ENCODE measurements at places on chromosomes 5 and 9.

- H3K36me3 ChIP-seq: no peaks in the 10 kb centered on the region
- no peaks in the 10 kb centered on the region for H3K27me3 ChIP-seq
- H3K4me3 ChIP-seq: no peak overlapping the region
- DNase-seq: no peak
- H3K4me1 ChIP-seq: no peaks in the 10 kb centered on the region
Observed at GRCh38 chr5:58105836-58106235, 354.1 kb downstream of the PLK2 start.

DNA sequence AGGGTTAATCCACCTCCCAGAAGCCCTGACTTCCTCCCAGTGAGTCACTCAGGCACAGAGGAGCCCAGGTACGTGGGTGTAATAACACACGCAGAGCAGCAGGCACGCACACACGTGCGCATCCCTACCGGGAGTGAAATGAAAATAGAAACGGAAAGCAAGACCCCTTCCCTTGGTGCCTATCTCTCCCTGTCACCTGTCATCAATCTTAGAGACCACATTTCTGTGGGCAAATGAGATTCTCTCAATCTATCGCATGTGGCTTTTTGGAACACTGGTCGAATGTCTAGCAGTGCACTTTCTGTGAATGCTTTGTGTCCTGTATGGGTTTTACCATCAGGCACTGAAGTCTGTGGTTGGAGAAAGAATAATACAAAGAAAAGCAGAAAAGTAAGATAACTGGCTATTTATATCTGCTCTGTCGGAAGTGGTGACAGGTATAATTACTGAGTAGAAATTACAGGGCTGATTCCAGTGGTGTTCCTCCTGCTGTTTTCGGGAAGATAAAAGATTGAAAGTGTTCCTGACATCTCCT, 137.7 kb upstream of the GRIA1 start:
- no peak overlapping the region for H3K4me3 ChIP-seq
- H3K27me3 ChIP-seq: peaks cover 4% of the 10 kb centered on the region
- no peak for DNase-seq
- H3K27ac ChIP-seq: no peak overlapping the region

- H3K4me1 ChIP-seq: no peaks in the 10 kb centered on the region
- no peak overlapping the region for H3K4me3 ChIP-seq
- no peaks in the 10 kb centered on the region for H3K27me3 ChIP-seq
- no peaks in the 10 kb centered on the region for H3K36me3 ChIP-seq
- H3K27ac ChIP-seq: no peak overlapping the region
Observed at GRCh38 chr9:136606687-136607333, 55.9 kb upstream of the EGFL7 start.

- no peaks in the 10 kb centered on the region for H3K27me3 ChIP-seq
- H3K4me3 ChIP-seq: no peak overlapping the region
- H3K27ac ChIP-seq: no peak overlapping the region
Observed at GRCh38 chr5:41751867-41752266, 118.4 kb downstream of the OXCT1 start.

- no peak overlapping the region for H3K4me3 ChIP-seq
- no peaks in the 10 kb centered on the region for H3K4me1 ChIP-seq
- H3K36me3 ChIP-seq: no peaks in the 10 kb centered on the region
- no peak for DNase-seq
- no peak overlapping the region for H3K27ac ChIP-seq
Observed at GRCh38 chr5:120630550-120630949, 166.4 kb downstream of the PRR16 start.

GRCh38 chr9:121998513-121999049, 94.5 kb downstream of the TTLL11 start:
- H3K27ac ChIP-seq: no peak overlapping the region
- H3K36me3 ChIP-seq: no peaks in the 10 kb centered on the region
- no peak overlapping the region for H3K4me3 ChIP-seq

GRCh38 chr5:173796721-173797495, 91.2 kb upstream of the CPEB4 start:
- no peak for DNase-seq
- H3K36me3 ChIP-seq: no peaks in the 10 kb centered on the region
- no peak overlapping the region for H3K27ac ChIP-seq
- no peaks in the 10 kb centered on the region for H3K4me1 ChIP-seq
- H3K27me3 ChIP-seq: no peaks in the 10 kb centered on the region
- no peak overlapping the region for H3K4me3 ChIP-seq

- H3K27me3 ChIP-seq: no peaks in the 10 kb centered on the region
- H3K4me1 ChIP-seq: no peaks in the 10 kb centered on the region
- no peak for DNase-seq
- H3K27ac ChIP-seq: no peak overlapping the region
- H3K36me3 ChIP-seq: no peaks in the 10 kb centered on the region
Observed at GRCh38 chr9:118003240-118003639, 299.0 kb downstream of the TLR4 start.

DNA sequence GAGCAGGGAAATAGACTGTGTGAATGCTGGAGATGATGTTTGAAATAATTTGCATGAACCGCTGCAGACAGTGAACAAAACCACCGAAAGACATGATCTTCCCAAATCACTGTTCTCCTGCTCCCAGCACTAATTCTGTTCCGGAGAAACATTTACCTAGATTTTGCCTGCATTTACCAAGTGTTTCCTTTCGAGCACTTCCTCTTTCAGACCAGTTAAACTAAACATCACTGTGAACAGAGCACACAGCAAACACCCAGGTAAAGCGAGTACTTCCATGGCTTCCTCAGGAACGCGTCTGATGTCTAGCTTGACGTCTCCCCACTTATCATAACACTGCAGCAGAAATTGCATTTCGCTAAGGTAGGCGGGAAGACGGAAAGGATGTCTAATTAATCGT, 45.1 kb upstream of the PTCH1 start:
- H3K27ac ChIP-seq: no peak overlapping the region
- DNase-seq: no peak
- no peak overlapping the region for H3K4me3 ChIP-seq
- peaks cover under 1% of the 10 kb centered on the region for H3K27me3 ChIP-seq
- no peaks in the 10 kb centered on the region for H3K36me3 ChIP-seq

GRCh38 chr5:171797543-171797942, 11.9 kb downstream of the SMIM23 start:
- H3K36me3 ChIP-seq: no peaks in the 10 kb centered on the region
- no peaks in the 10 kb centered on the region for H3K4me1 ChIP-seq
- DNase-seq: no peak
- no peaks in the 10 kb centered on the region for H3K27me3 ChIP-seq
- no peak overlapping the region for H3K4me3 ChIP-seq

- H3K36me3 ChIP-seq: no peaks in the 10 kb centered on the region
- H3K27ac ChIP-seq: no peak overlapping the region
- DNase-seq: no peak
- no peak overlapping the region for H3K4me3 ChIP-seq
- no peaks in the 10 kb centered on the region for H3K27me3 ChIP-seq
Observed at GRCh38 chr5:81023261-81023970, 63.3 kb downstream of the RASGRF2 start.

GRCh38 chr5:83589786-83590185, 118.2 kb downstream of the VCAN start:
- no peak for DNase-seq
- no peak overlapping the region for H3K27ac ChIP-seq
- no peaks in the 10 kb centered on the region for H3K27me3 ChIP-seq
- H3K4me1 ChIP-seq: no peaks in the 10 kb centered on the region
